ENCODE measurements at places on chromosomes 3 and 15.

DNA sequence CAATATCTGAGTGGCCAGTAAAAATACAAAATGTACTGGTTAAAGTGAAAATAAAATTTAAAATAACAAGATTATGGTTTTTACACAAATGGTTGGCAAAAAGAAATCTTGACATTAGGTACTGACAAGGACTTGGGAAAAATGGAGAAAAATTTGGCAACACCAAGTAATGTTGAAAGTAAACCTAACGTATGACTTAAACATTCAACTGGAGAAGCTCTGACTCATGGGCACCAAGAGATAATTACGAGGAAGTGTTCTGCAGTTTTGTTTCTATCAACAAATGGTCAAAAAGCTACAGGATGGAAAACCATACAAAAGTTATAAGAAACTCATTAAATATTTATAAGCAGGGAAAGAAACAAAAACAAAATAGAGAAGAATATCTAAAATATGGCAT lies 177.7 kb downstream of the ZNF385D start:
- no peak for DNase-seq

- no peak for DNase-seq
Measured at GRCh38 chr15:35496585-35496984, 49.4 kb downstream of the DPH6 start.

DNA sequence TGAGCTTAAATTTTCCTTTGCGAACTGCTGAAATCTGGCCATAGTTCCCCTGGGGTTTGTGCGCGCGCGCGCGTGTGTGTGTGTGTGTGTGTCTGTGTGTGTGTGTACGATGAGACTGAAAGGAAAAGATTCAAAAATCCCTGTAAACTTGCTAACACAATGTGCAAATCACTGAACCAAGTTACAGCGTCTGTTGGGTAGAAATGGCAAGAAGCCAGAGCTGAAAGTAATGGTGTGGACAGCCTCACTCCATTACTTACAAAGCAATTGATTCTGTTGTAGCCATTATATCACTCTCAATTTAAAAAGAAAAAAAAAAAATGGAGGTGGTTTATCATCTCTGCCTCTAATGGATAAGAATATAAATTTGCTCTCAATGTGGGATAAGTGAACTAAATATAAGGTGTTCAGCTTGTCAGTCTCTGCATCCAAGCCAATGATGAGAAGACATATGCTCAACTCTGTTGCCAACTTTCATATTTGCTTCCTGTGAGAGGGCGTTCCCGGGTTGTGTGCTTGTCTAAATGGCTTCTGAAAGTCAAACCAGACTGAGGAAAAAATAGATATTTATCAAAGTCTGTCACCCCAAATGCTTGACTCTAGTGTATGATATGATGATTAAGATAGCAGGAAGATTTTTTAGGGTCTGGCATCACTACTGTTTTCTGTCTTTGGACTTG lies 422.2 kb downstream of the ZNF385D start:
- DNase-seq, result no peak

- no peak for DNase-seq
Measured at GRCh38 chr15:27889258-27889657, 209.9 kb downstream of the OCA2 start.

- no peak for DNase-seq
Measured at GRCh38 chr15:89577776-89578115, 2.5 kb downstream of the TICRR start.

- no peak for DNase-seq
Measured at GRCh38 chr3:141410846-141411245, 42.5 kb downstream of the ZBTB38 start.

GRCh38 chr3:9074079-9074478 lies 110.8 kb upstream of the RAD18 start:
- DNase-seq, result no peak

GRCh38 chr15:89244574-89244903 lies 760 bp downstream of the FANCI start:
- no peak for DNase-seq

DNA sequence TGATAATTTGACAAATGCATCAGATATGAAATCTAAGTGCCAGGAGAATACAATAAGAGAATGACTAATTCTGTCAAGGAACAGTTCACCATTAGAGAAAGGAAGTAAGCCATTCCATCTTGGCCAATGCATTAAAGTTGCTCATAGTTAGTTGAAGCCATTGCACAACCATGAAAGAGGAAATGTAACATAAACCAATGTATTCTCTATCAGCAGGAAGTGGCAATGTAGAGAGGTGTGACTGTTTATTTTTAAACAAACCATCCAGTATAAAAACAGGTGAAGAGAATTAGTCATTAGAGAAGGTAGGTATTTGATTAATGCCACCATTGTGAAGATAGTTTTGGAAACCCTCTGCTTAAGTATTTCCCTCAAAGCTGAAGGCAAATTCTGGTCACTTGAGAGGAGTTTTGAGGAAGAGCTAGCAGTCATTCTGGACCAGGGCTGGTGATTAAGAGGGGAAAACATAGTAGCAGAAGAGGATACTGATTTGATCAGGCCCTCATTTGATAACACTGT lies 10.7 kb upstream of the ANXA2 start:
- DNase-seq, result no peak

DNA sequence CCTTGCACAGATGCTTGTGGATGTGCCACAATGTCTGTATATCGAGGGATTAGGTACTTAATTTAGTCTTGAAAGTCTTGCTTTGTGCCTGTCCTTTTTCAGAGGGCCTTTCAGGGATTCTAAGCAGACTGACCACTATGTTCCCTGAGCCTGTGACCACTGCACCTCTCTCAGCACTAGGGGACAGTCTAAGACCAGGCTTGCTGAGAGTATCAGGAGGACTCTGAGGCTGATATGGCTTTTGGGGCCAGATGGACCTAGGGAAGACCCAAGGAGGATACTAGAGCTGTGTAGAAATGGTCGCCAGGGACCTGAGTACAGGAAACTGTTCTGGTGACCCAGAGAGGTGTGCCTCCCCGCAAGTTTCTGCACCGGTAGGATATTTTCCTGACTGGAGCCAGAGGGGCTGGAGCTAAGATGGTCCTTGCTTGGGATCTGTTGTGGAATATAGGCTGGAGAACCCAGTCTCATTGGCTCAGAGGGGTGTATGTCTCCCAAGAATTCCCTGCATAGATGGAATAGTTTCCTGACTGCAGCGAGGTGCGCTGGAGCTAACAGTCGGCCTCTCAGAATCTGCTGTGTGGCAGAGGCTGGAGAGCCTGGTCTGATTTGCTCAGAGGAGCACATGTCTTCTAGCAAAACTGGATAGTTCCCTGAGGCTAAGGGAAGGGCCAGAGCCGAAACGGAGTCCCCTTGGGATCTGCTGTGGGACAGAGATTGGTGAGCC lies 213.2 kb upstream of the DCBLD2 start:
- no peak for DNase-seq

DNA sequence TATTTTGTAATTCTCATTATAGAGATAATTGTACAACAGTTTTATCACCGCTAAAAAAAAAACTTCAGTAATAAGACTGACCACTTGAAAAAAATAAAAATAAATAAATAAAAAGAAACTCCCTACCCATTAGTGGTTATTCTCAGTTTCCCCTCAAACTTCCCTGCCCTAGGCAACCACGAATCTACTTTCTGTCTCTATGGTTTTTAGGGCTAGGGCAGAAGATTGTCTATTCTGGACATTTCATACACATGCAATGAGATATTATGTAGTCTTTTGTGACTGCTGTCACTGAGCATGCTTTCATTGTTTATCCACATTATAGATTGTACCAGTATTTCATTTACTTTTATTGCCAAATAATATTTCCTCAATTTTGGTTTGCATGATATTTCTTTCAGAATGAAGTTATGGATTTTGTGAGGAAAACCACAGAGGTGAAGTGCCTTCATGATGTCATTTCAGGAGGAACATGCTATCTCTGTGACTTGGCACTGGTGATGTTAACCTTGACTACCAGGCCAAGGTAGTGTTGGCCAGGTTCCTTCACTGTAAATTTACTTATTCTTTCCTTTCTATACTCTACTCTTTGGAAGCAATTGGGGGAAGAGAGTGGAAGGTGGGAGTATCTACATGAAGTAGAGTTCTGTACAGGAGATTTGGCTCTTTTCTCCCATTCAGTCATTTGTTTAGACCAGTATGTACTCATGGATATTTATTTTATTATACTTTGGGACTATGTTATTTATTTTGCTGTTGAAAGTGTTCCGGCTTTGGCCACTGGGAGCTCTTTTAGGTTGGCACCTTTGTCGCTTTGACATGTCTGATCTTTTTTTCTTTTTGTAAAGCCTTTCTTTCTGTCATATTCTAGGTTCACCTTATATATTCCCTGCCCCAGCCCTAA lies 86.3 kb downstream of the GMPS start:
- DNase-seq, result no peak

DNA sequence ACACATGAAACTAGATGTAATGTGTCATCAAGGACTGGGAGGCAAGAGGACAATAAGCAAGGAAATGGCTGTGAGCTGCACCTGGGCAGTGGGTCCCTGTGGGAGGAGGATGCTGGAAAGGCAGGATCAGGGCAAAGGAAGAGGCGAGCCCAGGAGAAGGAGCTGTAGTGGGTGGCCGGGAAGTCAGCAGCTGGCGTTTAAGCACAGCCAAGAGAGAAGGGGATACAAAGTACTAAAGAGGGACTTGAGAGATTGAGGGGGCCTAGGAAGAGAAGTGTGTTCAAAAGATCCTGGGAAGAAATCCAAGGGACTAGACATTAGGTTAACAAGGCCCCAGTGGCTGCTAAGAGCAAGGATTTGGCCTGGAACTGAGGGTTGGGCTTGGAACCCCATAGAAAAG lies 188.5 kb upstream of the SLC24A5 start:
- DNase-seq, result no peak

GRCh38 chr3:23246651-23247050 lies 43.5 kb downstream of the UBE2E2 start:
- no peak for DNase-seq
